ENCODE measurements at places on chromosomes 4 and X.

DNA sequence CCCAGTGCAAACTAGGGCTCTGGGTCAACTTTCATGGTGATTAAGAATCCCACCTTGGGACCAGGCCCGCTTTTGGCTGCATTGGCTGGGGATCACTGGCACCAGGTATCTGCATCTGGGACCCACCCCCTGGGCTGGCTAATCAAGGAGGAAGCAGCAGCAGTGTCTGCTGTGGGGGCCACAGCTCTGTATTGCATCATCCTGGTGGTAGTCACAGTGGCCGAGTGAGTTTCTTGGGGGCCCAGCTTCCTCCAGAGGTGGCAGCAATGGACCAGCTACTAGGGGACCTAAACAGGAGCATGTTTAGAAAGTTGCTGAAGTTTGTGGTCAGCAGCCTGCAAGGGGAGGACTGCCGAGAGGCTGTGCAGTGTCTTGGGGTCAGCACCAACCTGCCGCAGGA lies 15.7 kb downstream of the LNX1 start:
- DNase-seq, result no peak

GRCh38 chr4:105911426-105911825 lies 16.2 kb downstream of the NPNT start:
- no peak for DNase-seq

DNA sequence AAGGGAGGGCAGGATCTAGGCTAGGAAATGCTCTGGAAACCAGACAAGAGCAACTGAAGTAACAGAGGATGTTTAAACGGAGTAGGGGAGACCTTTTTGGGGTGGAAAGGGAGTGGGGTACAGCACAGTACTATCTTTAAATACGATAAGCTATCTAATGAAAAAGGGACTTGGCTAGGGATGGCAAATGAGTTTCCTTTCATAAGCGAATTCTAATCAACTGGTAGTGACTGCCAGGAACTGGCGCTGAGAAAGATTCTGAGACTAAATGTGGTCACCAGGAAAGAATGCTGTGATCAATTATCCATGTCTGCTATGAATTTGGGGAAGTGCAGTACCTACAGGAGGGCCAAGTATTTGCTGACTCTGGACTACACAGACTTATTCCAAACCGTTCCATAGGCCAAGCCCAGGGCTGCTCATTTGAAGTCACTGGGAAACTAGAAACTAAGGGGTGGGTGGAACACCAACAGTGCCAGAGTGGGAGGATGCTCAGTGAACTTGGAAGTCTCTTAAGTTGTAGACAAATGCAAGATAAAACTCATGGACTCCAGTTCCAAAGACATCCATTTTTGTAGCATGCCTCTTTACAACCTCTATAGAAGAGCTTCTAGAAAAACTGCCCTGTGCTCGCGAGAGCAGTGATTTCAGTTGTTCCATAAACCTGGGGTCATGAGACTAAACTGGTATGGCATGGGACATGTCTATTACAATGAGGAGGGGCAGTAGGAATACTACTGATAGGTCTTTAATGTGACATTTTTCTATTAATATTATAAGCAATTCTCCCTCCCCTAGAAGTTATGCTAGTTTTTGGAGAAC lies 2.0 kb downstream of the TRAPPC2 start:
- no peak for DNase-seq

GRCh38 chrX:93177930-93178329 lies 495.4 kb downstream of the NAP1L3 start:
- DNase-seq, result no peak

DNA sequence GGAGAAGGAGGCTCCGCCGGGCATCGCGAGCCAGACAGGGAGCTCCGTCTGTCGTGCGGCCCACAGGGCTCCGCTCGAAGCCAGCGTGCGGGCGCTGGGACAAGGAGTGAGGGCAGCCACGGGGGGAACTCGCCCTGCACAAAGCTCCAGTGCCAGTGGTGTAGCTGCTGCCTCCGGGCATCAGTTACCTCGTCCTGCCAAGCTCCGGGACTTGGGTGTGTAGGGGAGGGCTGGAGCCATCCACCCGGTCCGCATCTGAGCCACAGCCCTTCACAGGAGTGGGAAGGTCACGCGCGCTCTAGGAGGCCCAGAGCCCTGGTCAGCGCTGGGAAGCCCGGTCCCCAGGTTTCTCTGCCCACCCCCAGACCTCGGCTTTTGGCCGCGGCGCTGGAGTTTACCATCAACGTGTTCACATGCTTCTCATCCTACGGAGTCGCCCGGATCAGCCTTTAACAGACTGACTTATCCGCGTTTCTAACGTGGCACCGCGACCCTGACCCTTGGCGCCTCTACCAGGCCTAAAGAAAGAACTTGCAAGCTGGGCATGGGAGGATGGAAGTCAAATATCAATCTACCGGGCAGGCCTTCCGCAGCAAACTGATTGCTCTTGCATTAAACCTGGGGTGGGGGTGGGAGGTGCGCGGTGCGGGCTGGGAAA lies 8.4 kb upstream of the PRDM8 start:
- DNase-seq, result no peak

DNA sequence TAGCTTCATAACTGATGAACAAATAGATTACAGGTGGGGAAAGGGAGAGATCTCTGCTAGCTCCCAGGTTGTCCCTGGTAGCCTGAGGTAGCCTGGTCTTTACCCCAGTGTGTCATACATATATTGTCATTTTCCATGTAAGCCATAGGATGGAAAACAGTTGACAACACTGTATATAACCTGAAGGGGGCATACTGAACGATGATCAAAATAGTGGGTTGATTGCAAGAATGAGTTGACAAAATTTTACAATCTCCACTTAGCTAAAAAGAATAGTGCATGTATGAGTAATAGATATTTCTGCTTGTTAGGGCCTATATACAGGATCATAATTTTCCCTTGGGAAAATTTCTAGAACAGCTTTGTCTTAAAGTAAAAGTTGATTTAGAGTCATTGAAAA lies 304.1 kb upstream of the HAND2 start:
- DNase-seq, result no peak

Data from stimulated activated naive CD4-positive, alpha-beta T cell treated with Interleukin-2 at 50 U/mL for 16 hours (primary cell).